Smooth muscle cell of the coronary artery (primary cell): ENCODE measurements at places on chromosomes 6 and 20. TPM values are rescaled to one million over a fixed set of nuclear protein-coding genes. Genes with fewer than 3 reads are reported as not detected.

C6orf163 gene
- total RNA-seq, result 0.83 and 0.94 TPM in 2 replicates

HSD17B8 gene
- 6.0 and 7.4 TPM in 2 replicates for total RNA-seq

BHLHE23 gene
- total RNA-seq, result not detected in 2 replicates

PAK5 gene
- not detected in 2 replicates for total RNA-seq

TP53RK gene
- total RNA-seq, result 9.4 and 18.8 TPM in 2 replicates

SEMG1 gene
- total RNA-seq, result not detected in 2 replicates

GSTA1 gene
- total RNA-seq, result not detected in 2 replicates

TRIM15 gene
- total RNA-seq, result not detected in 2 replicates

BTN2A1 gene
- total RNA-seq, result 10.2 and 10.8 TPM in 2 replicates

NCOA5 gene
- total RNA-seq, result 6.3 and 6.8 TPM in 2 replicates

PRKN gene
- total RNA-seq, result 1.7 and 3.9 TPM in 2 replicates

TNF gene
- not detected in 2 replicates for total RNA-seq

PPP1R16B gene
- total RNA-seq, result 0.12 and 0.23 TPM in 2 replicates

KHDC1L gene
- not detected in 2 replicates for total RNA-seq

SLC17A4 gene
- not detected in 2 replicates for total RNA-seq

CD93 gene
- total RNA-seq, result 4.7 and 6.0 TPM in 2 replicates

HLA-DPB1 gene
- 1.4 and 17.0 TPM in 2 replicates for total RNA-seq

HLA-DQB1 gene
- not detected in 2 replicates for total RNA-seq

IP6K3 gene
- 0.30 TPM in 1 of 2 replicates, not detected in the other for total RNA-seq

APOM gene
- total RNA-seq, result 0.70 and 1.5 TPM in 2 replicates

IMPG1 gene
- under 0.01 TPM in 1 of 2 replicates, not detected in the other for total RNA-seq

GRIK2 gene
- 1.8 and 1.9 TPM in 2 replicates for total RNA-seq

ADGB gene
- not detected in 2 replicates for total RNA-seq

GDAP1L1 gene
- not detected in 2 replicates for total RNA-seq

LST1 gene
- total RNA-seq, result 0.30 TPM in 1 of 2 replicates, not detected in the other

BPIFA3 gene
- not detected in 2 replicates for total RNA-seq

LY6G5C gene
- total RNA-seq, result 0.15 TPM in 1 of 2 replicates, not detected in the other

SLC12A5 gene
- total RNA-seq, result under 0.01 TPM in 1 of 2 replicates, not detected in the other

GRM4 gene
- total RNA-seq, result not detected in 2 replicates

LMBRD1 gene
- total RNA-seq, result 12.1 and 24.9 TPM in 2 replicates

NNAT gene
- 0.23 TPM in 1 of 2 replicates, not detected in the other for total RNA-seq

DPM1 gene
- total RNA-seq, result 27.7 and 54.3 TPM in 2 replicates

HCK gene
- not detected in 2 replicates for total RNA-seq

BMP7 gene
- under 0.01 TPM in 1 of 2 replicates, not detected in the other for total RNA-seq

PKIB gene
- 0.45 and 1.4 TPM in 2 replicates for total RNA-seq

SLC22A7 gene
- not detected in 2 replicates for total RNA-seq

C6orf58 gene
- not detected in 2 replicates for total RNA-seq

MCHR2 gene
- not detected in 2 replicates for total RNA-seq

BACH2 gene
- total RNA-seq, result 0.35 and 0.60 TPM in 2 replicates

ULBP1 gene
- 0.30 TPM in 1 of 2 replicates, not detected in the other for total RNA-seq

CST5 gene
- total RNA-seq, result not detected in 2 replicates

SCRT2 gene
- not detected in 2 replicates for total RNA-seq
